ENCODE measurements at places on chromosomes 7 and 10. TPM values are rescaled to one million over a fixed set of nuclear protein-coding genes. Genes with fewer than 3 reads are reported as not detected.
A peak's percentile ranks its signal among the peaks of the same experiment; 100 is the strongest.

DNA sequence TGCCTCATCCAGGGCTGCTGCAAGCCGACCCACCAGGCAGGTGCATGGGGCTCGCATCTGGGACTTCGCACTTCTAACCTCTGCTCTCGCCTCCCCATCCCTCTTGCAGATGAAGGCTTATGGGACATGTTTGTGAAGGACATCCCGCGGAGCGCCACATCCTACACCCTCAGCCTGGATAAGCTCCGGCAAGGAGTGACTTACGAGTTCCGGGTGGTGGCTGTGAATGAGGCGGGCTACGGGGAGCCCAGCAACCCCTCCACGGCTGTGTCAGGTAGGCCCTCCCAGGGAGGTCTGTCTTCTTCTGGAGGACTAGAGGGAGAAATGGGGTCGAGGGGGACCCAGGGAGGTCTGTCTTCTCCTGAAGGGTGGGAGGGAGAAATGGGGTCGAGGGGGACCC, 448.9 kb upstream of the FOXK1 start:
- H3K36me3 ChIP-seq = no peaks in the 10 kb centered on the region
- DNase-seq = no peak
- peaks cover 3% of the 10 kb centered on the region for H3K27me3 ChIP-seq
- no peak overlapping the region for H3K27ac ChIP-seq
- no peak overlapping the region for H3K4me3 ChIP-seq
- H3K4me1 ChIP-seq = no peaks in the 10 kb centered on the region

HOXA9 gene
- 3.1 TPM for polyA plus RNA-seq

- H3K27me3 ChIP-seq = peaks cover 1% of the 10 kb centered on the region
- no peaks in the 10 kb centered on the region for H3K4me1 ChIP-seq
- no peaks in the 10 kb centered on the region for H3K36me3 ChIP-seq
- DNase-seq = no peak
These were observed 269.2 kb downstream of the BAMBI start for GRCh38 chr10:28946479-28946878.

GRCh38 chr7:67487316-67487715, 490.7 kb downstream of the TYW1 start:
- peaks cover 1% of the 10 kb centered on the region for H3K27me3 ChIP-seq
- DNase-seq = no peak
- no peak overlapping the region for H3K4me3 ChIP-seq

OPN1SW gene
- not detected for polyA plus RNA-seq

DNA sequence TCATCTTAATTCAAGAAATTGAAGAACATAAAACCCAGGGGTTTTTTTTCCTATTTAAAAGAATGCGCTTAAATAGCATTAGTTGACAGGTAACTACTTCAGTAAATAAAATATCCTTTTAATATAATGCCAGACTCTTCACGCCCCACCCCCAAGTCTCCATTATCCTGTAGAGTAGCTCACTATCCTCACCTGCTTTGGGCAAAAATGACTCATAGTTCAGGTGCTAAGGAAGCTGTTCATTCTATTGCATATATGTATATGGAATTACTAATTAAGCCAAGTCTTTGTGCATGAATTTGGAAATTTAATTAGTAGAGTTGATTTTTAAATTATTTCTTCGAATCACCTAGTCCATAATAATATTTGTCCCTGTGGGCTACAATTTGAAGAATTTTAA, 656.8 kb upstream of the ANKRD30A start:
- no peak overlapping the region for H3K4me3 ChIP-seq
- H3K27me3 ChIP-seq = peaks cover 1% of the 10 kb centered on the region
- no peaks in the 10 kb centered on the region for H3K36me3 ChIP-seq
- H3K27ac ChIP-seq = no peak overlapping the region
- peaks cover 23% of the 10 kb centered on the region for H3K4me1 ChIP-seq

GRCh38 chr10:129320340-129320739, 146.7 kb upstream of the MGMT start:
- H3K27ac ChIP-seq = no peak overlapping the region
- H3K4me1 ChIP-seq = no peaks in the 10 kb centered on the region
- H3K4me3 ChIP-seq = no peak overlapping the region
- no peaks in the 10 kb centered on the region for H3K36me3 ChIP-seq
- no peak for DNase-seq

- peak overlapping the region; percentile 16 for H3K4me3 ChIP-seq
- peaks cover 25% of the 10 kb centered on the region for H3K4me1 ChIP-seq
- no peaks in the 10 kb centered on the region for H3K36me3 ChIP-seq
- H3K27me3 ChIP-seq = no peaks in the 10 kb centered on the region
- H3K27ac ChIP-seq = no peak overlapping the region
These were observed 144.4 kb downstream of the DYNC1I1 start for GRCh38 chr7:95916573-95917297.

DNA sequence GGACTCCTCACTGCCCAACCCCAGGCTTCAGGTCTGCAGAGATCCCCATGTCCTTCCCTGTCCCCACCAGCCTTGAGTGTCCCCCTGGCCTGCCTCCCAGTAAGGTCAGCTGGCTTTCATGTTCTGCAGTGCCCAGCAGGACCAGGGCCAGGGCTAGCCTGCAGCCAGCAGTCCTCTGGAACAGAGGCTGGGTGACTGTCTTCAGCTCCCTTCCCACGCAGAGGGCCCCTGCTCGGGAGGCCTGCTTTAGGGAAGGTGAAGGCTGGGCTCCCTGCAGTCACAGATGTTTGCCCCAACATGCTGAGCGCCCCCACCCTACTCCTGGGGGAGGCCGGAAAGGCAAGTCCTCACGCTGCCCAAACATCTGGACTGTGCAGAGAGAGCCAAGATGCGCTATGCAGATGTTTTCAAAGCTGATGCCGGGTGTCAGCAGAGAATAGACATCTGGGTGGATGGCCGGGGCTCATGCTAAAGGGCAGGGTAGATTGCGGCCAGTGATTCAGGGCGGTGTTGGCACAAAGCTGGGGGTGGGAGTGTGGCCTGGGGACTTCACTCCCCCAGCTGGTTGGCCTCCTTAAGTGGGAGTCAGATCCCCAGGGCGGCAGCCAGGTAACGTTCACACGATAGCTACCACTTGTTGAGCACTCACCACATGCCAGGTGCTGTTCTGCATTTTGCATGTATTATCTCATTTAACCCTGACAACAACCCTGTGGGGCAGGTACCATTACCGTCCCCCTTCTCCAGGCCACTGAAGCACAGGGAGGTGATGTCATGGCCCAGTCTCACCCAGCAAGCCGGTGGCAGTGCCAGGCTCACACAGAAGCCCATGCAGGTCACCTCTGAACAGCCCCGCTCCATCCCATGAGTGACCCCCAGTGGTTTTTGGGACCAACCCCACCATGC, 71.2 kb upstream of the COL13A1 start:
- peaks cover 10% of the 10 kb centered on the region for H3K4me1 ChIP-seq
- no peak overlapping the region for H3K4me3 ChIP-seq
- no peak overlapping the region for H3K27ac ChIP-seq
- peaks cover 1% of the 10 kb centered on the region for H3K27me3 ChIP-seq
- no peak for DNase-seq

STEAP4 gene
- not detected for polyA plus RNA-seq

ATOH7 gene
- polyA plus RNA-seq = not detected

ARID5B gene
- polyA plus RNA-seq = 22.1 TPM

GRCh38 chr10:58608351-58608750, 95.7 kb downstream of the BICC1 start:
- no peak overlapping the region for H3K27ac ChIP-seq
- H3K4me3 ChIP-seq = no peak overlapping the region
- H3K36me3 ChIP-seq = no peaks in the 10 kb centered on the region
- H3K4me1 ChIP-seq = no peaks in the 10 kb centered on the region
- DNase-seq = no peak
- peaks cover 3% of the 10 kb centered on the region for H3K27me3 ChIP-seq

GRCh38 chr7:142800088-142800487, 29.3 kb downstream of the PRSS2 start:
- peak overlapping the region; percentile 100 for H3K4me3 ChIP-seq
- H3K27ac ChIP-seq = peak overlapping the region; percentile 100
- peak; percentile 41 for DNase-seq
- peaks cover 63% of the 10 kb centered on the region for H3K36me3 ChIP-seq

SLC18A3 gene
- not detected for polyA plus RNA-seq
